Hematopoietic multipotent progenitor cell treated with erythropoietin and hydrocortisone succinate and interleukin-3 and kit ligand, for 17 days (in vitro differentiated cells): ENCODE measurements at places on chromosomes 4 and X.

DNA sequence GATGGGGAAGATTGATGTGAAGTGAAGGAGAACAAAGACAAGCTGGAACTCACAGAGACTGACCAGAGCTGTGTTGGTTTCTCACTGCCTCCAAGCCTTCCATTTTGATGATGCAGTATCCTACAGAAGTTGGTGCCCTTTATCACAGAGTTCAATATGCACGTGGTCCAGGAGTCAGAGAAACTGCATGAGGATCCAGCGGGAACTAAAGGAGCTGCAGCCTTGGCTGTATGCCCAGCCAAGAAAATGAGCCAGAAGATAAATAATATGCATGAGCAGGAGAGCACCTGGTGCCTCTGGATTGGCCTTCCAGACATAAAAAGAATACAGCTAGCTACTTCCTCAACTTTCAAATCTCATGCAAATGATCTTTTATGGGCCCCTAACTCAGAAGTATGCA lies 44.3 kb upstream of the DCLK2 start:
- DNase-seq = no peak

DNA sequence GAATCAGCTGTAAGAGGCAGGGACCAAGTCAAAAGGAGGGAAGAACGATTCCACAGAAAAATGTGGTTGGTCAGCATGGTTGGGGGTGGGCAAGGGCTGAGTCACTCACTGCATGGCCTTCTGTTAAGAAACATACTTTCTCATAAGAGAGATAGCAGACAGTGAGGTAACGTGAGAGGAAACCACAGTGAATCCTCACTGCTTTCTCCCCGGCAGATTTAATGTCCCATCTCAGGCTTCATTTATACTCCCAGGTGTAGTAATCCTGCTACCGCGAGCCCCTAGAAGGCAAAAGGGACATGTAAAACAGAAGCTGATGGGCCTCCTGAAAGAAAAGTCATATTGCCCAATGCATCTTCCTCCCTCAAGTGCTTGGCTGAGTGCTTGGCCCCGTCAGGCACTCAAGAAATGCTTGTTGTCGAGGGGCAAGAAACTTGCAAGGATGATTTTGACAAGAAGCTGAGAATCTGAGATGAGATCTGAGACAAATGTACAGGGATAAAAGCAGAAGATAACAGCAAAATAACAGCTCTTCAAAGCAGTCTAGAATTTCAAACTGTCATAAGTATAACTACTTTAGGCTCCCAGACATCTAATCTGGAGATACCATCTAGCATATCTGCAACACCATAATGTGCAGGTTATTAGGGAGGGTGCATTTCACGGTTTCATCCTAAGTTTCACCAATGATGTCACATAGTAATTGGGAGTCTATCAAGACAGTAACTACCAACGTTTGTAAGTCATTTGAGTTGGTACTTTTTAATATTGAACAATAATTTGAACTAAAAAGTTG lies 40.2 kb downstream of the SH3KBP1 start:
- no peak for DNase-seq

DNA sequence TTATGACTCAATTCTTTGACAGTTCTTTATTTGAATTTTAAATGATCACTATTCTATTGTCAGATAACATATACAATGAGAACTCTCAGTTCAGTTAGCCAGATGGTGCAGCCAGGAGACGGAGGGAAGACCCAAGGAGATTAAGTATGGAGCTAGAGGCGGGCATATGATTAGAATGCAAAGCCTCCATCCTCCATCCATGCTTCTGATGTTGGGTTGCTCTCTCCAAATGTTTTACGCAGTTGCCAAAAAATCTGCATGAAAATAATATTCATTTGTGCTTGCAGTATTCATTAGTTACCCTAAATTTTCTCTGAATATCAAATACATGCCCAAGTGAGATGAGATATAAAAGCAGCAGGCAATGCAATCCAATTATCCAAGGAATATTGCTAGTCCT lies 874.8 kb downstream of the C4orf33 start:
- no peak for DNase-seq

DNA sequence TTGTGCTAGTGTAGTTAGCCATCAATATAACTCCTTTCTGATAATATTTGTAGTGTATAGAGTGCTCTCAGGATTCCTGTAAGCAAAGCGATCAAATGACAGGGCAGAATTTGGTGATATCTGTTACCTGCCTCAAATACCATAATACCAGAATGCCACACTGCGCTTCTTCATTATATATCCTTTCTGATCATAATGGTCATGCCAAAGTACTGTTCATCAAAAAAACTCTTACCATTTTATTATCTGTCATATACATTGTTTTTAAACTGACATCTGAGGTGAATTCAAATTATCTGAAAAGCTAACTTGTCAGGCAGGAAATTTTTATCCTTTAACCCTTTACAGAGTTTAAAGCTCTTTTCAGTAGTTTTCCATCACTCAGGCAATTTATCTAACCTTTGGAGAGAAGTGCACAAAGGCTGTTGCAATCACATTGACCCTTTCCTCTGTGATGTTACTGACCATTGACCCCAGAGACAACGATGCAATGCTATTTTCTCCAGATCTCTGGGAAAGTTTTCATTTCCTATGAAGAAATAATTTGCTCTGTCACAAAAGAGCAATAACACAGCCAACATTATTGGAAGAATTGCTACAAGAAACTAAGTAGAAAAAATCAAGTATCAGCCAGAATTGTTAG lies 37.4 kb downstream of the UGT2B4 start:
- no peak for DNase-seq

- DNase-seq = no peak
Measured at GRCh38 chrX:74272230-74272629, 31.8 kb upstream of the ZCCHC13 start.

- no peak for DNase-seq
Measured at GRCh38 chr4:129113919-129114318, 18.0 kb downstream of the C4orf33 start.

DNA sequence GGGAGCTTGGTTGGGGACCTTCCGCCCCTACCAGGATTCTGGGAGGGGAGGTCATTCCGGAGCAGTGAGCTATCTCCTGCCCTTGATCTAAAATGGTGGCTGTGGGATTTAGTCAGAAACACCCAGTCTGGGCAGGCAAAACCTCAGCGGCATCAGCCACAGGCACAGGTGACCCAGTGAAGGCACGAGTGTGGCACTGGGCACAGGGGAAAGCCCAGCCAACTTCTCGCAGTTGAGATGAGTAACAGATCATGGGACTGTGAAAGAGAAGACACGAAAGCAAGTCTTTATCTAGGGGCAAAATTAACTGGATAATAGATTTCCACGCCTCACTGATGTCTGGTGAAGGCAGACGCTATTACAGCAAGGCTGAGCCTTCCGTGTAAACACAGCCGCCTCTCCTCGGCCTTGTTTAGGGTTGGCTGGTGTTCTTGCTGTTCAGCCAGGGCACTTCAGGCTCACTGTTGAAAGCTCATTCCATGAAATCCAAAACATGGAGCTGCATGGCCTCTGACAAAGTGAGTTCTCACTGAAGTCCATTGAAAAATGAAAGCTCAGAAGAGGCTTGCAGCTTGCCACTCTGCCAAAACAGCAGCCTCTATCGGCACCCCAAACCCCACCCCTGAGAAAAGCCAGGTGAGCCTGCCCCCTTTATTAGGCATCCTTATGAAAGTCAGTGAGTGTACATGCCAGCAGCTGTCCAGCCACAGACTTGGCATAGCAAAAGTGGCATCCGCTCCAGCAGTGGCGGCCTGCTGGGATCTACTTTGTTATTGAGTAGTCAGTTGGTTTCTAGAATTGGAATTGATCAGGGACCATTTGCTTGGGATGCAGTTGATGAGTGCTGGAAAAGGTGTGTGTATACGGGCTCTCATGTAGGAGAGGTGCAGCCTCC lies 102.3 kb upstream of the MTM1 start:
- no peak for DNase-seq

DNA sequence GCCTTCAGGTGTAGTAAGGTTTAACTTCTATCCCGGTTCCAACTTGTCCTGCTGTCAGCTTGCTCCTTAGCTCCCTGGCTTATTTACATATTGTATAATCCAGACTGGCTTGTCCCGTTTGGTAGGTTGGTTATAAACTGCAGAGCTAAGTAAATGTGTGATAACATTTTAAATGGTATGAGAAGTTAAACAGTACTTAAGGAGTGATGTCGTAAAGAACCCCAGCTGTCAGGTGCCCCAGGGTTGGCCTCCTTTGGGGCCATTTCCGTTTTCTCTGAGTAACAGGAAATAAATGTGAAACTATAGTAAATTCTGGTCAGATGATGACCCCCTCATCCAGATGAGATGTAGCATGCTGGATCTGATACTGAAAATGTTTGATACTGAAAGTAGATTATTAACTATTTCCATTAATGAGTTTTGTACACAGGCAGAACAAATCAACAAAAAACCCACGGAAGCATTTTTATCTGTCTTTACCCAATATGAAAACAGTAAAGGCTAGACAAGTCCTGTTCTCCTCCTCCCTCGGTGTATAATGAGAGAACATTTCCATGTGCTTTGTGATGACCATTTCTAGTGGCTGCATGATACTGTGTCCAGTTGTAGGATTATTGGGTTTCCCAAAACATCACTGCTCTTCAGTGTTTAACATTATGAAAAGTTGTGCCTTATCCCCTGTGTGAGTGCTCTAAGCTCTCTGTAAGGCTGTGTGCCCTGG lies 22.4 kb downstream of the GAB1 start:
- no peak for DNase-seq

DNA sequence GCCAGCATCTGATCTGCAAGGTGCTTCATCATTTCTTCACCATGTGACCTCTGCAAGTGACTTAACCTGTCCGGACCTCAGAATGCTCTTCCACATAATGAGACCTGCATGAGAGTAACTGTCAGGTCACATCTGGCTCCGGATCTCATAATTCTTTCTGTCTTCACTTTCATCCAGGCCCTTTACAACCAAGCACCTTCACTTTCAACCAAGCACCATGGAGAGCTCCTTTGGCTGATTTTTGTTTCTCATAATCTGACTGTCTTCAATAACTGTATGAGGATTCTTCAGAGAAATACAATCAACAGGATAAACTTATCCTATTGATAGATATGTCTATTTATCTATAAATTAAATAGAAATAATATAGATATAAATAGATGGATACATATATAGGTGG lies 148.1 kb downstream of the VCX3A start:
- no peak for DNase-seq

- DNase-seq = no peak
Measured at GRCh38 chrX:148905400-148905799, 405.0 kb downstream of the AFF2 start.

DNA sequence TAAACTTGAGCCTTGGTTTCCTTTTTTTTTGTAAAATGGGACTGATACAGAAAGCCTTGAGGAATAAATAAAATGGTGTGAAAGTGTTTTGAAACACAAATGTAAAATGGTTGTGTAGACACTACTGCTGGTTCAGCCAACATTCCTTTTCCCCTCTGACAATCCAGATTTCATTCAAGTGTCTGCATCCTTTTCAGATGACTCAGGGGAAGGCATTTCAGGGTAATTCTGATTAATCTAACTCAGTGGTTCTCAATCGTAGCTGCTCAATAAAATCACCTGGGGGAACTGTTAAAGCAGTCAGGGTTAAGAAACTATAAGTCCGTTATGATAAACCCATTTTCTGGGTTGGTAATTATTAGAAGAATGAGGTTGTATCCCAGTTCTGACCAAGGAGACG lies 4.6 kb downstream of the ARHGAP10 start:
- DNase-seq = no peak

- no peak for DNase-seq
Measured at GRCh38 chr4:40736910-40737309, 12.8 kb upstream of the NSUN7 start.

DNA sequence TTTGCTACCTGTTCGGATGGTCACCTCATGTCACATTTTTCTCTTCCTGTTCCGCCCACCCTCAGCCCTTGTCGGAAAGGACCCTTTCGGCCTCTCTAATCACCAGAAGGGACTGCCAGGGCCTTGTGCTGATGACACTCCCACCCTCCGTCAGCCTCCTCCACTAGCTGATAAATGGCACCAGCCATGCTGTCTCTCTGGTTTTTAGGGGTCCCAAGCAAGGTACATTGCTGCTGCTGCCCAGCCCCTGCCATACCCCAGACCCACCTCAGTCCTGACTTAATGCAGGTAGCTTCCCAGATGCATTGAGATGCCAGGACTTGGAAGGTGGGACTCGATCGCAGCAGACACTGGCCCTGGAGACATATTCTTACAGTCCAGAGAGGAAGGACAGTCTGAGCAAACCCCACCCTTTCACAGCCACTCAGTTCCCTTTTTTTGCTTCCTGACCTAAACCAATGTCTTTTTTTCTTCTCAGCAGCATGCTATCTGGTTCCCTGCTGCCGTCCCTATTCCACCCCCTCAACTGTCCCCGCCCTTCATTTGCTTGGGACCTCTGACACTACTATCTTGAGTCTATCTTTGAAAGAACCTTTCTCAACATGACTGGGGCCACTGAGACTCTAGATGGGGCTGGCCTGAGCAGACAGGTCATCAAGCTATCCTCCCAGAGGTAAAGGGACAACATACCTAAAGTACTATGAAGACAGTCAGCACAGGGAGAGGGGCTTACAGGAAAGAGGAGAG lies at the start of gene BTK:
Gene BTK, minus strand, starts transcription at position 397 of the 747 bp plus-strand sequence. CDS start 10,907 bp downstream, outside the sequence.
- DNase-seq = peak; percentile 60

GRCh38 chrX:96389281-96390047 lies 295.2 kb upstream of the DIAPH2 start:
- DNase-seq = no peak

DNA sequence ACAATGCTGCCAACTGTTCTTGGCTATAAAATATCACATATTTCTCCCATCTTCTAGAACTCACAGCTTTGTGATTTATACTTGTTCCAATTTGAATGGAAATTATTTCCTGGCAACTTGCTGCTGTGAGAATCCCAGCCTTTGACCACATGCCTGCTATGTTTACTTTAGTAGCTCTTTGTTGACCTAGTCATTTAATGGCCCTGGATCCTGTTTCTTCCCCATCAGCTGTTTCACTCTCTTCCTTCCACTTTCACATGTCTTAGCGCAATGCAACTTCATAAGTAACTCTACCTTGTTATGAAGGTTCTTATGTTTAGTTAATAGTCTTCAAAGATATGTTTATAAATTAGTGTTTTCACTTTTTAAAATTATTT lies 1973.6 kb upstream of the AGA start:
- no peak for DNase-seq

DNA sequence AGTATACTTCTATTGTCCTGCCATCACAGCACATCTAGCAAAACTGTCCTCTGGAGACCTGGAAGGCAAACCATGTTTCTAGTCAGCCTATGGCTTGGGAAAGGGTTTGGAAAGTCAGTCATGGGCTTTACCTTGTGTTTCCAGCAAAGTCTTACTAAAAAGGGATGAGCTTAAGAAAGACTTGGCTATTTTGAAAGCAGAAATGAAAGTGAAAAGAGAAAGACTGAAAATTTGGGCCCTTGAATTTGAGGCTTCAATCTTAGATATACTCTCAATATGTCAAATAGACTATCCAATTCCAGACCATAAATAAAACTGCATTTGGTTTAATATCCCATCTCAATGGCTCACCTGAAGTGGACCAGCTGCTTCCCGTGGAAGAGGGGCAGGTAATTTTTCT lies 127.9 kb downstream of the ZNF330 start:
- no peak for DNase-seq

- no peak for DNase-seq
Measured at GRCh38 chrX:108664701-108665100, 71.7 kb downstream of the IRS4 start.

DNA sequence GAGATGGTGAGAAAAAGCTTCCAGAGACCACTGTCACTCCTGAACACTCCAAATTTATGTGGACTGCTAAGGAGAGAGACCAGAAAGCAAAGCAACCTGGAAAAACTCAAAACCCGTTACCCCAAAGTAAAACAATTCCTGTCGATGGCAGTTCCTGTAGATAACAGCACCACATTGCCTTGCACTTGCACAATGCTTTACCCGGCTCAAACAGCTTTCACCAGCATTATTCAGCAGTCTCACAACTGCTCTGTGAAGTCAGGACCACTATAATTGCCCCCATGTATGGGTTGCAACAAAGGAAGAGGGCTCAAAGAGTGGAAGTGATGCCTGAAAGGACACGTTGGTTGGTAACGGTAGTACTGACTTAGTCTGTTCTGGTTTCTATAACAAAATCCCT lies 234.8 kb downstream of the BCOR start:
- DNase-seq = no peak
